ENCODE measurements at places on chromosomes 11 and 22. TPM values are rescaled to one million over a fixed set of nuclear protein-coding genes. Genes with fewer than 3 reads are reported as not detected.

GRCh38 chr22:40995821-40996220, 44.6 kb downstream of the RBX1 start:
- no peak for DNase-seq

GRCh38 chr11:117563556-117563955, 233.5 kb downstream of the DSCAML1 start:
- DNase-seq: no peak

DNA sequence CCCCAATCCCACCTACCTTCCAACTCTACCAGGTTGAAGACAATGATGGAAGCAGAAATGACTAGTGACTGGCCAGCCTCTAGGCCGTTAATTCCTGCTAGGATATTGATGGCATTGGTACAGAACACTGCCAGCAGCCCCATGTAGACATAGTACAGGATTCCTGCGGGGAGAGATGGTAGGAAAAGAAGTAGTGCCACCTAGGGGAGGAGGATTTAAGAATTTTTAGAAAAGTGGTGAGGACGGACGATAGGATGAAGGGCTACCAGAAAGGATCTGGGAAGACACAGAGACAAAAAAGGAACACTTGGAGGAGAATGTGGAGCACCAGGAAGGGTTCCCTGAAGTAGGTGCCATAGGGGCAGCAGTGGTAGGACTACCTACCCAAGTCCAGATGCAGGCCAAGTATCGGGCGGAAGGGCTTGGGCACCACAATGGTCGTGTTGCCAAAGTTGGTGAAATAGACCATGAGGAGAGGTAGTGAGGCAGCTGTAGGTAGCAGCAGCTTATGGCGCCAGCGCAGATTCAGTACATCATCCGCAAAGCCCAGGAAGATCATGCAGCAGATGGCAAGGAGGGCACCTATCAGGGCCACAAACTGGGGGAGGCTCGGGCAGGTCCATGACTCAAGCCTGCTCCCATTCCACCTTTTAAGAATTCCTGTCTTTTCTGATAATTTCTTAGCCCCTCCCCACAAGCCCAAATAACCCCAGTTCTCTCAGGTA, 1.2 kb downstream of the DPAGT1 start:
- no peak for DNase-seq

DNA sequence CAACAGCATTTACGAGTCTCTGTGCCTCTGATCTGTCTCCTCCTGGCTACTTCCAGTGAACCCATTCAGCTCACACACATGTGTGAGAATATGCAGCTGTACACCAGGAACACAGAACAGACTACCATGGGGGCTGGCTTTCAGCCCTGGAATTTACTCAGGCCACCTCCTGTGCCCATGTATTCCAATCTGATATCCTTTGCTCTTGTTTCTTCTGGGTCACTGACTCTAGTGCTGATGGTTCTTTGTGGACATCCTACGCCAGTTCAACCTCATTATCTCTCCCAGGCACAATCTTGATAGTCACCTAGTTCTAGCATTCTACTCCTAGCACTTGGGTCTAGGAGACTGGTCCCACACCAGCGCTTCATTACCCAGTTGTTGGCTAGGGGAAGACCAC, 23.0 kb upstream of the ZC3H12C start:
- no peak for DNase-seq

DNA sequence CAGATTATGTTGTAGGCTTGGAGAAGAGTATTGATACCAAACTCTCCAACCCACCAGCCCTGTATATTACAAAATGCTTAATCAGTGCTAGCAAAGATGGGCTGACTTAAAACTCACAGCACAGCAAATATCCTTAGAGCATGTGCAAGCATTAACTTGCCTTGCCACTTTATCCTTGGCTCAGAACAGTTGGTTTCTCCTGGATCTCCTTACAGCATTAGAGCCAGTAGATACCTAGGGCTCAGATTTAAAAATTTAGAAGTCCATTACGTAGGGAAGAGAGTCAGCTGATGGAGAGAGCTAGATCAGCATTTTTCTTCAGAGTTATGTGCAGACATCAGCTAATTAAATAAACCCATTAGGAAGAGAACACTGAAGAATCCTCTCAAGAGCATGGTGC, 198.5 kb upstream of the ZBED5 start:
- no peak for DNase-seq

- DNase-seq: no peak
Measured at GRCh38 chr11:102990145-102990544, 34.6 kb upstream of the MMP13 start.

DNA sequence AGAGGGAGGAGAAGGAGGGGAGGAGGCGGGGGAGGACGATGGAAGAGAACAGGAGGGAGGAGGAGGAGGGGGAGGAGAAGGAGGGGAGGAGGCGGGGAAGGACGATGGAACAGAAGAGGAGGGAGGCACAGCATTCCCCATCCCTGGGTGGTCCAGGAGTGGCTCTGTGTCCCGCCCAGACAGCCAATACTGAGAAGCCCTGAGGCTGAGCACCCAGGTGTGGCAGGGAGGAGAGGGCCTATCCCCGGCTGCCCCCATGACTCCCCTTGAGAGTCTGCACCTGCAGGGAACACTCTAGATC, 717 bp downstream of the MRGPRE start:
- no peak for DNase-seq

DNA sequence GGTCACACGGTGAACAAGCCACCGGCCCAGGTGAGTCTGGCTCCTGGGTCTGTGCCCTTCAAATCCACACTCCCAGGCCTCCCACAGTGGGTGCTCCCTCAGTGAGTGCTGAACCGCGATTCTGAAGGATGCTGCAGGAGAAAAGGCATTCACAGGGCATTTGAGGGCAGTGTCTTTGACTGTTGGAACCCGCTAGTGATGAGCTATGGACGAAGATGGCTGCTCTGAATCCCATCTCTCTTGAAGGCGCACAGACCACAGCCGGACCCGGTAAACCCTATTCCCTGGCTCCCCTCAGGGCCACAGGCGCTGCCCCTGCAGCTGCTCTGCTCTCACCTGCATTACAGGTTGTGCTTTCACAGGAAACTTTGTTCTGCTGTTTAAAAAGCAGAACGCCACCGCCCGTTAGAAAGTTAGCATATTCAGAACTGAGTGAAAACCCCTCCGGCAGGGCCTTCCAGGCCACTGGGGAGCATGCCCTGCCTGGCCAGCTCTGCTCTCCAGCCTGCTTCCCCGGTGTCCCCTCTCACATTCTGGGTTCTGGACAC, 3.2 kb downstream of the LRRC32 start:
- no peak for DNase-seq

GRCh38 chr11:47940904-47941649, 39.3 kb upstream of the PTPRJ start:
- no peak for DNase-seq

- no peak for DNase-seq
Measured at GRCh38 chr11:17603056-17603825, 56.2 kb downstream of the OTOG start.

- no peak for DNase-seq
Measured at GRCh38 chr11:69343401-69344321, 49.7 kb downstream of the MYEOV start.

DNA sequence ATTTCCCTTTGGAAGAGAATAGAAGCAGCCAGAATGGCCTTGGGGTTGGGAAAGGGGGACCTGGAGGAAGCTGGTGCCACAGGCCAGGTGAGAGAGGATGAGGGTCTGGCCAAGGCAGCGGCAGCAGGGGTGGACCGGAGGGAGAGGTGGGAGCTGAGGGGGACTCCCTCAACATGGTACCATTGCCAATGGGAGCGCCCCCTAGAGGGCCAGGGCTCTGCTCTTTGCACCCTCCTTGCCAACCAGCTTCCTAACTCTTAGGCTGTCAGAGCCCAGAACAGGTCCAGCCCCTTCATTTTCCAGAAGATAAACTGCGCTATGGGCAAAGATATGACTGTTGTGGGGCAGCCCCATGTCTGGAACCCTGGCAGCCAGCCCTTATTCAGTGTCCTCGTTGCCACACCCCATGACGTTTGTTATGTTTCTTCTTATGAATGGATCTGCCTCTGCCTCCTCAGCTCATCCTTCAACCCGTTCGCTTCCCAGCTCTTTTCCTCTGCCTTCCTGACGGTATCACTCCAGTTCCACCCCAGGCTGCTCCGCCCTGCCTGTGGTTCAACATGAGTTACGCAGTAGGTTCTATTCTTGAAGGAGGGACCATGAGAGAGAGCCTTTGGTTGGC, 185.2 kb downstream of the GRIK4 start:
- DNase-seq: no peak

GRCh38 chr11:75497788-75498409, 27.8 kb downstream of the GDPD5 start:
- DNase-seq: no peak

The ROBO4 gene
- 220 TPM for total RNA-seq

The HMGXB4 gene
- total RNA-seq: 17.5 TPM

The RAG2 gene
- not detected for total RNA-seq

The ZDHHC8 gene
- 14.8 TPM for total RNA-seq
